ENCODE measurements at places on chromosomes 7 and 10.
A peak's percentile ranks its signal among the peaks of the same experiment; 100 is the strongest.

DNA sequence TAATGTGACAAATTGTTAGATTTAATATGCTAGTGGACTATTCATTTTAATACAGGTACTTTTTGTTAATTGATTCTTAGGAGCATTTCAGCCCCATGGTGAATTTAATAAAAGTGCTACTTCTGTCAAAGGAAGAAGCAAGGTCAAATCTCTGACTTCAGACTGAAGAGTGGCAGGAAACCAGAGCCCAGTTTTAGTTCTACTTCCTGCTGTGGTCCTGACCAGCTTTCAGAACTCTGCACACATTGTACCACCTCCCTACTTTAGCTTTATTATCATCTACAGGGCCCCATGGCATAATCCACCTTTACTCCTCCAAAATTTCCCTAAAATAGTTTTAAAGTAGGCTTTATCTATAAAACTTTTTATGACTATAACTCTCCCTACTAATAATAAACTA is 33.7 kb downstream of the CTTNBP2 start:
- DNase-seq: no peak

DNA sequence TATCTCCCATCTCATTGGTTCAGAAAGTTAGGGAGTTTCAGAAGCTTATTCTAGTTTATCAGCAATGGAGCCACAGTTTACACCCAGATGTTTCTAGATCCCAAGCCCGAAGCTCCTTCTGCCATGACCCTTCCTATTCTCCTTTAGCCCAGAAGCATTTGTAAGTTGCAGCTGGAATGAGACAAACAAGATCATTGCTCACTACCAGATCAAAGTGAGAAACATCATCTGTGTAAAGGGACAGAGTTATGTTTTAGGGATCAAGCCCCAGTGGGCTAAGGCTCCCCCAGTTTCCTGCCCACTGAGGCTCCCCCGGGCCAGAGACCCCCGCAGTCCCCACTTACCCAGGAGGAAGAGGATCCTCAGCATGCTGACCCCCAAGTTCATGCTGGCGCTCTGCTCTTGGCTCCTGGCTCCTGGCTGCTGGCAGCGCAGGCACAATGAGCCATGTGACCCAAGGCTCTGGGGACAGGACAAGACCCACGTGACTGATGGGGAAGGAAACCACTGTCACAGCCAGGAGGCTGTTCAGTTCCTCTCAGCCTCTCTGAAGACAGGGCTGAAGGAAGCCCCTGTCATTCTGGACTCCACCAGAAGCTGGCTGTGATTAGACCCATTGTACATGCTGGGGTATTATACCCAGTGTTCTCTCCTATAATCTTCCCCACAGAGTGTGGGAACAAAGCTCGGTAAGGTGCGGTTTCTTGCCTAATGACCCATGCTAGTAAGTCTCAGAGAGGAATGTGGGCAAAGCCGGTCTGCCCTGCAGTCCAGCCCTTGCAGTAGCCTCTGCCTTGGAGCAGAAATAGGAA is at the start of gene TMEM273:
TMEM273 (minus strand) TSS at position 442 of the 812 bp plus-strand sequence; CDS start at position 387, 55 bp downstream.
- DNase-seq: peak; percentile 62

GRCh38 chr10:131686781-131687420 is 213.9 kb upstream of the PPP2R2D start:
- no peak for DNase-seq

DNA sequence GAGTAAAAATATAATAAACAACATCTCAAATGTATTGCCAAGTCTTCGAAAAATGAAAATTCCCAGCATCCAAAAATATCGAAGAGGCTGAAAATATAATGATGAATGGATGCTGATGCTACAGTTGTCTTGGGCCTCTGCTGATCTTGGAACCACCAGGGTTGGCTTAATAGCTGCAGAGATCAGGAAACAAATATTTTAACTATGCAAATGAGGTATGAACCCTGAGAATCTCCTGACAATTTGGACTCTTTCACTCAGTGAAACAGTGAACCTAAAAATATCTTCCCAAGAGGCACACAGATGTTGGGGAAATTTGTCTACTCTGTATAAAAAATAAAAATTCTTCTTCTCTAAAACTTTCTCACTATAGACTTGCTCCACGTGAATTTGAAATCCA is 97.7 kb upstream of the EGFR start:
- no peak for DNase-seq

- DNase-seq: no peak
Measured at GRCh38 chr7:157301610-157302120, 35.1 kb upstream of the DNAJB6 start.

GRCh38 chr10:89954787-89955566 is 253.6 kb downstream of the KIF20B start:
- no peak for DNase-seq

DNA sequence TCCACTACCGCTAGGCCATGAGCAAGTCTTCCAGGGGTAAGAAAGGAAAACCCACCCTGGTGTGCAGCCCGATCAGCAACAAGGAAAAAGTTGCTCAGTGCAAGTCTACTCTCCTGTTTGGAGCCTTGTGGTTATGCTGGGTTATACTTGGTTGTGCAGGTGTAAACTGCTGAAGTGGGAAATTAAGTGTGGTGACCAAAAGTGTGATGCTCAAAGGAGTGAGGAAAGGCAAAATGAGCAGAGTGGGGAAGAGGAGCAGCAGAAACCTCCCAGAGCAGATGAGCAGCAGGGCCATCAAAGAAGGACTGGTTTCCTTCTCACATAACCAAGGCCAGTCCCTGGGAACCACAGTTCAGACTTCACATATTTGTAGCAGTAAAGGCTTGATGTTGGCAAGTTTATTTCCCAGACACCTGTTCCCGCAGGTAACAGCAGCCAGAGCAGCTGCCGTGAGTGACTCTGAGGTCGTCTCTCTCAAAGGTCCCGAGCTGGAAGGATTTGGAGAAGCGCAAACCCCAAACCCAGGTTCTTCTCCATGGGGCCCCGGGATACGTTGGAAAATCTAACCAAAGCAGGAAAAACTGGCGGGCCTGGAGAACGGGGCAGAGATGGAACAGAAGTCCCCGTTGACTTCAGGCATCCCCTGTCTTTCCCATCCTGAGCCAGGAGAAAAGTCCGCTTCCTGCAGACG is 607 bp upstream of the SMO start:
- no peak for DNase-seq

DNA sequence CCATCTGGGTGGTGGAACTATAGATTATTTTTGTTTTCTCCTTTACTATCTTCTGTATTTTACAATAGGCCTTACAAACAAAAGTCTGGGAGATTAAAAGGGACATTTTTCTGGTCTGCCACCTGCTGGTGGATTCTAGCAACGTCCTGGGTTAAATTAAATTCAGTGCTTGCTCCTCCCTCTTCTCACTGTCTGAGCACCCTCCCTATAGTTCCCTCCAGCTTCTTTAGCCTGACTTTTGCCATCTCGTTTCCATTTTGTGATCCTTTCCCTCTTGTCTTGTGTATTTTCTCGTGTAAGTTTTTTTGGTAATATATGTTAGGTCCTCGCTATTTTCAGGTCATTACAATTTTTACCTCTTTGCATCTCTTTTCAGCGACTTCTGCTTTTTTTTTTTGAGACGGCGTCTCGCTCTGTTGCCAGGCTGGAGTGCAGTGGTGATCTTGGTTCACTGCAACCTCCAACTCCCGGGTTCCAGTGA is 16.1 kb downstream of the ANKRD16 start:
- no peak for DNase-seq

- no peak for DNase-seq
Measured at GRCh38 chr10:49441488-49442476, 45.9 kb upstream of the DRGX start.

DNA sequence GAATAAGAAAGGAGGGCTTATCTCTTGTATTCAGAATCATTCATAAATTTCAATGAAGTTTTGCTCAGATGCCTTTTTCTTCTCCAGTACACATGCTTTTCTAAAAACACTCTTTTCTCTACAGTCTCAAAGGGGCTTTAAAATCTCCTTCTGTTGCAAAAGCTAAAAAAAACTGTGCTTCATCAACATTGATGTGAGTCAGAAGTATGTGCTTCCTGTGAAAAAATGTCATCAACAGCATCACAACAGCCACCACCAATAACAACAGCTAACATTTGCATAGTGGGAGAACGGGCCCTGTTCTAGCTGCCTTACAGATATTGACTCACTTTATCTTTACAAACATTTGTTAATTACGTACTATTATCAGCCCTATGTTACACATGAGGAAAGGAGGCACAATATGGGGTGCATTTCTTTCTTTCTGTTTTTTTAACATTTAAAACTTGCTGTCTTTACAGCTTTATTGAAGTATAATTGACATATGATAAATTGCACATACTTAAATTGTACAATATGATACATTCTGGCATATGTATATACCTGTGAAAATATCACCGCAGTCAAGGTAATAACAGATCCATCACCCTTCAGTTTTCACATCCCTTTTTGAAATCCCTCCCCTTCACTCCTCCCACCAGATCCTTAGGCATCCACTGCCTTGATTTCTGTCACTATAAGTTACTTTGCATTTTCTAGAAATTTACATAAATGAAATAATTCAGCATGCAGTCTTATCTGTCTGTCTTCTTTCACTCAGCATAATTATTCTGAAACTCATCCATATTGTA is 1605.4 kb upstream of the LRRTM3 start:
- no peak for DNase-seq

DNA sequence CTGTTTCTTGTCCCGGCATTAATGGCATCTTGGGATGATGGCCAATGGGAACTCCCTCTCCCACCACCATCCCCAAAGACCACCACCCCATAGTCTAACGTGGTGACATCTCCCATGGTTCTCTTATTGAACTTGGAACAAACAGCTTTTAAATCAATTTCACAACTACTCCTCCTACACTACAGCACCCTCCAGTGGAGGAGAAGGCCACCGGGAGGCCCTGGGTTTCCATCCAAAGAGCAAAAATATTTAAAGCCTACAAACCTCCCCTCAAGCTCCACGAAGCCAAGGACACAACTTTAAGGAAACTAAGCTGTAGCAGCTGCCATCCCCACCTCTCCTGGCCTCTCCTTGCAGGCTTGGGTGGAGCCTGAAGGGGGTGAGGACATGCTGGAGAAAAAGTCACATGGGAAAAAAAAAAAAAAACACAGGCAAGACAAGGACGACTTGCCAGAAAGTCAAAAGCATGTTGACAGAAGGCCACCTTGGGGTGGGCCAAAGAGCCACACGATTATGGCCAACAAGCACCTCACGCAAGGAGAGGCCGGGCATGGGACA is 94.0 kb upstream of the LANCL2 start:
- DNase-seq: no peak

DNA sequence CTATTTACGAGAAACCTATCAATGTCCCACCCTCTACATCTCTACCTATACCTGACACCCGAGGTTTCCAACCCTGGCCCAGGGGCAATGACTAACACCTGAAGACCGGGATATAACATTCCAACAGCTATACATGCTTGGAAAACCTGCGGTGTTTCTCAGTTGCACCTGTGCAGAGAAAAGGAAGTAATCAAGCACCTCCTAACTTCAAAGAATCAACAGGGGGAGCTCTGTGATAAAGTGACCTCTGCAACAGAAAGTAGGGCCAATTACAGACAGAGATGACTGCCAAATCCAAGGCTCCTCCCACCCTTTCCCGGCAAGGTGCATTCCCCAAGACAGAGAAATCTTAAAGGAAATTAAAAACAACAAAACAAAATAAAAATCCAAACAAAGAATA is 41.3 kb downstream of the CCDC6 start:
- DNase-seq: no peak

DNA sequence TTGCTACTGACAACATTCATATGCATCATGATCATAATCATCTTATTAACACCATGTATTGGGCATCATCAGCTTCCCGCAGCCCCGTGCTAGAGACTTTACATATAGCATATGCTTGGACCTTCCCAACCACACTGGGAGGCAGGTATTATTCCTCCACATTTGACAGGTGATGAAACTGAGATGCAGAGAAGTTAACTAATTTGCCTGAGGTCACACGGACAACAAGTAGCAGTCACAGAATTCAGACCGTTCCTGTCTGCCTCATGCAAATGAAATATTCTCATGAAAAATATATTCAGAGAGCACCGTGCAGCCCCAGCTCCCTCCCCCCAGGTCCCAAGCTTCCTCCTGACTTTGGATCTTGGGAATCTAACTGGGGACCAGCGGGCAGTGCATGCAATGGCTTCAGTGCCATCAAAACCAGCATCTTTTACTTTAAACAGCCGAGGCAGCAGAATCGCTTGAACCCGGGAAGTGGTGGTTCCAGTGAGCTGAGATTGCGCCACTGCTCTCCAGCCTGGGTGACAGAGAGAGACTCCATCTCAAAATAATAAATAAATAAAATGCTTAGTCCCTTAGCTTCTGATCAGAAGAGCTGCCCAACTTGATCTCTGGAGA is 112.2 kb upstream of the GPR26 start:
- no peak for DNase-seq

- DNase-seq: no peak
Measured at GRCh38 chr7:38195804-38196595, 18.0 kb downstream of the STARD3NL start.

DNA sequence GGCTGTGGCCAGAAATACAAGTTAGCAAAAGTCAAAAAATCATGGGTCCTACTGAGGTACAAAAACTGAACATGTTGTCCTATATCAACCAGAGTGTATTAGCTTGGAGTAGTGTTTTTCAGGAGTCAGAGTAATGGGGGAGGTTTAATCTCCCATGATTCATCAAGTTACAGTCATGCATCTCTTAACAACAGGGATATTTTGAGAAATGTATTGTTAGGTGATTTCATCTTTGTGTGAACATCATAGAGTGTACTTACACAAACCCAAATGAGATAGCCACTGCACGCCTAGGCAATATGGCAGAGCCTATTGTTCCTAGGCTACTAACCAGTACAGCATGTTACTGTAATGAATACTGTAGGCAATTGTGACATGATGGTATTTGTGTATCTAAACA is 14.9 kb upstream of the TES start:
- DNase-seq: no peak

DNA sequence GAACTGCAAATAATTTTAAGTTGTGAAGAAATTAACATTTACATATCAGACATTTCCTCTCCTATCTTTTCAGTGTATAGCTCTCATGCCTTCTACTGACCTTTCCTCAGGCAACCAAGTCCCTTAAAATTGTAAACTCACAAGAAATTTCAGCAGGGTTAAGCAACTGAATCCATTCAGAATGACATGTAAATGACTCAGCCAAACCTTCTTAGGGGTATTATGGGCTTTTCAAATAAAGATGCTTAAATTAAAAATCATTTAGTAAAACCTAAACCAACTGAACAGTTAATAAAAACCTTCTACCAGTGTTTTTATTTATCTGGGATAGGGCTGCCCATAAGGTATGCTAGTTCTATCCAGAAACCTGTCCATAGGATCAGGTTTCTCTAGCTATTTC is 20.7 kb downstream of the WAPL start:
- DNase-seq: no peak

All from CMK (cell line).